D721Med (cell line): ENCODE measurements at places on chromosomes 1 and 21.

- DNase-seq = no peak
Measured at GRCh38 chr1:229153955-229154548, 116.9 kb upstream of the RAB4A start.

DNA sequence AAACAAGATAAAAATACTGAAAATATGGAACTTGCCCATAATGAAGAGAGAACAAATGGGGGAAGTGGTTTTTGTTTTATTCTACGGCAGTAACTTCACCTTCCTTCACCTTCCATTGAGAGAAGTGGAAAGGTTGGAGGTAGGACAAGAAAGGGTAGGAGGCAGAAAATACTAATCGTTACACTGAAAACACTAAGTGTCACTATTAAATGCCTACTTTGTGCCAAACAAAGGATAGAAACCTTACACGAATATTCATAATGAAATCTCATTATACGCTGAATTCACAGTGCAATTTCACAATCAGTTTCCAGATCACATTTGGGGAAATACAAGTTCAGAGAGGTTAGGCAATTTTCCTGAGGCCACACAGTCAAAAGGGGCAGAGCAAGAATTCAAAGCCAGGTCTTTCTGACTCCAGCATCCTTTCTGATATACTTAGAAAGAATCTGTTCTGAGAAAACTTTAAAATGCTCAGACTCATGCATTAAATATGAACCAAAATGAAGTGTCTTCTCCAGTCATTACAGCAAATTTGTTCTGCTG lies 3.0 kb downstream of the TIAM1 start:
- no peak for DNase-seq

GRCh38 chr1:178563099-178563820 lies 50.4 kb downstream of the TEX35 start:
- DNase-seq = no peak

GRCh38 chr1:64490213-64490818 lies 20.4 kb downstream of the CACHD1 start:
- DNase-seq = no peak

DNA sequence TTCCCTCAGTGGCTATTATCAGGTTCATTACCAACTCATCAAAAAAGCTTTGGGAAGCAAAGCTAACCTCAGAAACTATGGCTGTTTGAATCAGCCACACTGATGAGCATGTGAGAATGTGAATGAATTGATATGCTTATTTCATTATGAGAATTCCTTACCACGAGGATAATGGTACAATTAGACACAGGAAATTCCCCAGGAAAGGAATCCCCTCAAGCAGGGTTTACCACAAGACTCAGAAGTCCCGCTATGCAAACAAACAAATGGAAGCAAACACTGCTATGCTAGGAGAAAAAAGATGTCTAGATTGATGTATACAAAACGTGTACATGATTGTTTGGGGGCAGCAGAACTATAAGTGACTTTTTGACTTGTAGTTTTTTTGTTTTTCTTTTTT lies 205.0 kb downstream of the HMCN1 start:
- no peak for DNase-seq
